ENCODE measurements at places on chromosomes 5 and 9.

GRCh38 chr9:15837079-15837679 is 284.3 kb downstream of the CCDC171 start:
- peak; percentile 77 for DNase-seq

DNA sequence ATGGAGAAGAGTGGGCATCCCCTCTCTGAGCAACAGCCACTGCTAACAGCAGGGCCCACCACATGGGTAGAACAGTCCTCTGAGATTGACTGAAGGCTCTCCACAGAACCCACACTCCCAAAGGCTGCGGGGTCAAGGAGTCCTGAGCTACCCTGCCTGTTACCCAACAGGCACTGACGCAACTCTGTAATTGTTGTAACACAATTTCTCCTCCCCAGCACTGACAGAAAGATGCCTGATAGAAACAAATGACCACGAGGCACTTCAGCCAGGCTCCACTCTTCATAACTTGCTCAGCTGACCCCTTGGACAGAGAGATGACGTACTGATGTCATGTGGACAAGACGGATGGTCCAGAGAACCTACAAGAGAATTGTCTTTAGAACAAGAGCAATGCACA is 220.7 kb downstream of the SPOCK1 start:
- DNase-seq = no peak

- DNase-seq = no peak
Observed at GRCh38 chr5:93328833-93329232, 252.2 kb downstream of the NR2F1-AS1 start.

DNA sequence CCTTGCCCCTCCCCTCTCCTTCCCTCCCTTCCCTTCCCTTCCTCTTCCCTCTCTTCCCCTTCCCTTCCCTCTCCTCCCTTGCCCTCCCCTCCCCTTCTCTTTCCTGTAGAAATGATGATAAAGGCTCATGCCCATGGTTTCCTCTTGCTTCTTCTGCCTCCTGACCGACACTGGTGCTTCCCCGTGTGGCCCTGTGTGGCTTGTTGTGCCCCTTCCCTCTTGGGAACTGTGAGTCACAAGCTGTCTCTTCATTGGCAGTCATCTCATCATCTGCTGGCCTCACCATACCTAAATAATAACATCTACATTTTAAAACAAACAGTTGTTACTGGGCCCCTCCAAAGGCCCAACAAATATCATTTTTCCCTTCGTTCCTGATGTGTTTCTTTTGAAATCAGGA is 11.7 kb upstream of the CARNMT1 start:
- DNase-seq = no peak

- DNase-seq = no peak
Observed at GRCh38 chr9:28841775-28842174, 1268.5 kb upstream of the C9orf72 start.

DNA sequence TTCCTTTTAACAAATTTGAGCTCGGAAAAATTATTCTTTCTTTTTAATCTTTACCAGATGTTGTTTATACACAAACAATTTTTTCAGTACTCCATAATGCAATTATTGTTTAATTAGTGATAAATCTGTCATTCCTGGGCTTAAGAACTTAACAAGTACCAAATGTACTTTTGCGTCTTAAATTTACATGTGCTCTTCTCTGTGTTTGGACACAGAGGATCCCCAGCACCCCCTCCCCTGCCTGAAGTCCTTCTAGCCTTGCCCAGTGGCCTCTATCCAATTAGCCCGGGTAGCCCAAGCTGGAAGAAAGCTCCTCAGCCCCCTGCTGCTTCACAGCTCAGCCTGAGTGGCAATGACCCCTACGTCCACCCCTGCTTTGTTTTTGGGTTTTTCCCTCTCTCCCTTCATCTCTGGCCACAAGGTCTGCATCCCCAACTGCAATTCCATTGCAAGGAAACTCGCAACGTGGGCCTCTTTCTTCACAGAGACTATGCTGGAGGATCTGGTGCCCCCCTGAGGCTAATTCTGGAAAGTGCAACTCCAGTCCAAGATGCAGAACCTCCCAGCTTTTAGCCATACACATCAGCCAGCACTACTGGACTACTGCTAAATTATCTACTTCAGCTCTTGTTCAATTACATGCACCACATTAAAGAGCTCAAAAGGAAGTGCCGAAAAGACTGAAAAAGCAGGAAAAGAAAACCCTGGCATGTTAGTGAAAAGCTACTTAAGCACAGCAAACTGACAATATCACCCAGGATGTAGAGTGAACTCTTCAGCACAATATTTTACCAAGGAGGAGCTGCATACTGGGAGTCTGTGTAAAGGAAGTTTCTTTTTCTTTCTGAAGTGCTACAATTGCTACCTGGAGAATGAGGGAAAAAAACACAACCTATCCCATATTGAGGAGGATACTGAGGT is 186.2 kb downstream of the FANCC start:
- DNase-seq = peak; percentile 76
